ENCODE measurements at places on chromosomes 11 and 22.

DNA sequence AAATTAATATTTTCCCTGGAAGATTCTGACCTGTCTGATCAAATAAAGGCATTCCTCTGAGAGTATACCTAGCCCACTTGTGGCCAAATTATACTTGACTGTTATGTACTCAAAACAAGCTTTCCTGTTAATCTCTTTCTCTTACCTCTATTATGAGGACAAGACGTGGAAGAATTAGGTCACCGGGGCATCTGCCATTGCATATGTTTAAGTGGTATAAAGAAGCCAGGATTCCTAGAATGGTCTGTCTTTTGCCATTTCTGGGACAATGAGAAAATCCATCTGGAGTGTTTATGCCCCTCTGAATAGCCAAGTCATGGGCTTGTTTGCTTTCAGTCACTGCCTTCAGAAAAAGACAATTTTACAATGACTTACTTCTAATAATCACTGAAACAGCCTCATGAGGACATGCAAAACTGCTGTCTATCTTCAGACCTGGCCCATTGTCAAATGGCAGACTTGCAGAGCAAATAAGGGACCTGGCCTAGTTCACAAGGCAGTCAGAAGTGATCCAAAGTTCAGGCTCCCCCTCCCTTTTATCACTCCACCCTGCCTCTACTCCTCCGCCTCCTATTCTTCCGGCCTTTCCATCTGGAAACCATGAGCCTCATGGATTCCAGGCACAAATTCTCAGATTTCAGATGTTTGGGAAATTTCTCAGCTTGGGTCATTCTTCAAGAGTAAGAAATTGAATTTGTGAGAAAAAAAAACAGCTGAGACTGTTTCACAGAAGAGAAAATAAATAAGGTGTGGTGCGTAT lies 128.1 kb upstream of the LDLRAD3 start:
- no peak for DNase-seq

DNA sequence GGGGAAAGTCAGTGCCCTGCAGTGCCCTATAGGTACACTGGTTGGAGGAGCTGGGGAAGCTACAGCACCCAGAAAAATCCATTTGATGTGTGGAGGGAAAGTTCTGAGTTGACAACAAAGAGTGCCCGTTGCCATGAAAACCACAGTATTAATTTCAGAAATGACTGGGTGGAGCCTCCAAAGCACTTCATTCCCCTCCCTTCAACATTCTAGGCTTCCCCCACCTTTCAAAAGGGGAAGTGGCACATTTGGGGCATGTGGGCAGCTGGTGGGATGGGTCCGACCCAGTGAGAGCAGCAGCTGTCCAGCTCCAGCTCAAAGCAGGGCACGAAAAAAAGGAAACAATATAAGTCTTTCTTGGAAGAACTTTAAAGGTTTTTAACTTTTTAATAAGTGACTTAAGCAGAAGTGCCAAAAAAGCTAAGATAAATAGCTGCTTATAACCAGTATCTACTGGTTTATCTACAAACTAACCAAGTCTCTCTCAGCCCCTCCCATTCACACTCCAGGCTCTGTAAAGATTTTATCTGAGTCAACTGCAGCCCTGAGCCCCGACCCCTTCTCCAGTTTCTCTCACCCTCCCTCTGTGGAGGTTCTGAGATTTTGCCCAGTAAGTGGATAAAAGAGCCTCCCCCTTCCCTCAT lies 9.0 kb upstream of the AHNAK start:
- DNase-seq, result no peak

- no peak for DNase-seq
These were observed 216.3 kb downstream of the DDX10 start for GRCh38 chr11:108881131-108881530.

- DNase-seq, result no peak
These were observed 67.9 kb downstream of the DKK3 start for GRCh38 chr11:11940551-11940950.

DNA sequence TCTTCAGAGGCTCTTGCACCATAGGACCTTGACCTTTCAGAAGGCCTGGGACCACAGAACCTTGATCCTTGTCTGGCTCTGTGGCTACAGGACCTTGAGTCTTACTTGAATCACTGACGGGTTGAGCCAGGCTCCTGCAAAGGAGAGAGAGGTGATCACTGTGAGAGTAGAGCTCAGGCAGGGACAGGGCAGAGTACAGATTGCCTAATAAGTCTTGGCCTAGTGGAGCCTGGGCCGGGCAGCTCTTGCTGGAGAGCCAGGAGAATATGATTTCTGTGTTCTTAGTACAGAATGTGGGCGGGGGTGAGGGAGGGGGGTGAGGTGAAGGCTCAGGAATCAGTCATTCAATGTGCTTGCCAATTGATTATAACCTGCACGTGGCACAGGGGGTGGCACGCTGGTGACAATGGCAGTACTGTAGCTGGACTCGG lies 26.0 kb downstream of the SERPINH1 start:
- no peak for DNase-seq

- DNase-seq, result no peak
These were observed 13.6 kb upstream of the RNH1 start for GRCh38 chr11:520428-521176.
